AG04450 (cell line): ENCODE measurements at places on chromosomes 4 and X.
A peak's percentile ranks its signal among the peaks of the same experiment; 100 is the strongest.

DNA sequence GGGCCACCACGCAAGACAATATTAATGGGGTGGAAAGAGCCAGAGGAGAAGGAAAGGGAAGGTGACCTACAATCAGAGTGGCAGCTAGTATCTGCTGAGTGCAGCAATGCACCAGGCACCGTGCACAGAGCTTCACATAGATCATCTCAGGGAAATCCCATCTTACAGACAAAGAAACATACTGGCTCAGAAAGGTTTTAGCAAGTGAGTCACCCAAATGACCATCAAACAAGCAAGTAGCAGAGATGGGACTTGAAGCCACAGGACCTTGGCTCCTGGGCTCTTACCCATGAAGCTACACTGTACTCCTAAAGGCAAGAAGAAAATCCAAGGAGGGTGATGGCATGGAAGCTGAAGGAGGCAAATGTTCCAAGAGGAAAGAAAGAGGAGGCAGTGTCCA, 6.8 kb downstream of the ANXA5 start:
- DNase-seq, result no peak

DNA sequence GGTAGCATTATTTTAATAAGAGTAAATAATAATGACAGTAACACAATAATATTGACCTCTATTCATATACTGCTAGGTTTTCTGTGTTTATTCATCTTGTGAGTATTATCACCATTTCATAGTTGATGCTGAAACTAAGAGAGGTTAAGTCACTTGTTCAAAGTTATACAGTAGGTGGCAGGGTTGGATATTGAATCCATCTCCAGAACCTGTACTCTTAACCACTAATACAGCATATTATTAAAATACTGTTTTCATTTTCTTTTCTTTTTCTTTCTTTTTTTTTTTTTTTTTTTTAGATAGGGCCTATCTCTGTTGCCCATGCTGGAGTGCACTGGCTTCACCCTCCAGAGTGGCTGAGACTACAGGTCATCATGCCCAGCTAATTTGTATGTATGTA, 7.1 kb upstream of the ELF2 start:
- no peak for DNase-seq

- DNase-seq, result no peak
These were observed 18.6 kb downstream of the SHOX start for GRCh38 chrX:649166-649565.

DNA sequence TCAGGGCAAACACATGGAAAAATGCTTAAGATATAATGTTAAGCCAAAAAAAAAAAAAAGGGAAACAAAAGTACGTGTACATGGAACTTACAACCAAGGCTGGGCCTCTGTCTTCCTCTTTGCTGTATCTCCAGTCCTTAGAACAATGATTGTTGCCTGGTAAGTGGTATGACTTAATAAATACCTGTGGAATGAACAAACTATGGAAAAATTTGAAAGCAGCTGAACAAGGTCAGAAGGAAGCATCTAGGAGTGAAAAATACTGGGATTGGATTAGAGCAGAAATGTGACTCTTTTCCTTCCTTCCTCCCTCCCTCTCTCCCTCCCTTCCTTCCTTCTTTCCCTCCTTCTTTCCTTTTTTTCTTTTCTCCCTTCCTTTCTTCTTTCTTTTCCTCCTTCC, 54.2 kb upstream of the SMIM10 start:
- peak; percentile 21 for DNase-seq

DNA sequence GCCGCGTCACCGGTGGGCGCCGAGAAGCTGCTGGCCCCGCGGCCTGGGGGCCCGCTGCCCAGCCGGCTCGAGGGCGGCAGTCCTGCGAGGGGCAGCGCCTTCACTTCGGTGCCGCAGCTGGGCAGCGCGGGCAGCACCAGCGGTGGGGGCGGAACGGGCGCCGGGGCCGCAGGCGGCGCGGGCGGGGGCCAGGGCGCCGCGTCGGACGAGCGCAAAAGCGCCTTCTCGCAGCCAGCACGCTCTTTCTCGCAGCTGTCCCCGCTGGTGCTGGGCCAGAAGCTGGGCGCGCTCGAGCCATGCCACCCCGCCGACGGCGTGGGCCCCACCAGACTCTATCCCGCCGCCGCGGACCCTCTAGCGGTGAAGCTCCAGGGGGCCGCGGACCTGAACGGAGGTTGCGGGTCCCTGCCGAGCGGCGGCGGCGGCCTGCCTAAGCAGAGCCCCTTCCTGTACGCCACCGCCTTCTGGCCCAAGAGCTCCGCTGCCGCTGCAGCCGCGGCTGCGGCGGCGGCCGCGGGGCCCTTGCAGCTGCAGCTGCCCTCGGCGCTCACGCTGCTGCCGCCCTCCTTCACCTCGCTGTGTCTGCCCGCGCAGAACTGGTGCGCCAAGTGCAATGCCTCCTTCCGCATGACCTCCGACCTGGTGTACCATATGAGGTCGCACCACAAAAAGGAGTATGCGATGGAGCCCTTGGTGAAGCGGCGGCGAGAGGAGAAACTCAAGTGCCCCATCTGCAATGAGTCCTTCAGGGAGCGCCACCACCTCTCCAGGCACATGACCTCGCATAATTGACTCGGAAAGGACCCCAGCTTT, 5.6 kb downstream of the PRDM8 start:
- no peak for DNase-seq

- no peak for DNase-seq
These were observed 5.3 kb upstream of the GPR78 start for GRCh38 chr4:8574796-8575370.

- DNase-seq, result no peak
These were observed 804 bp upstream of the GC start for GRCh38 chr4:71784569-71785197.

DNA sequence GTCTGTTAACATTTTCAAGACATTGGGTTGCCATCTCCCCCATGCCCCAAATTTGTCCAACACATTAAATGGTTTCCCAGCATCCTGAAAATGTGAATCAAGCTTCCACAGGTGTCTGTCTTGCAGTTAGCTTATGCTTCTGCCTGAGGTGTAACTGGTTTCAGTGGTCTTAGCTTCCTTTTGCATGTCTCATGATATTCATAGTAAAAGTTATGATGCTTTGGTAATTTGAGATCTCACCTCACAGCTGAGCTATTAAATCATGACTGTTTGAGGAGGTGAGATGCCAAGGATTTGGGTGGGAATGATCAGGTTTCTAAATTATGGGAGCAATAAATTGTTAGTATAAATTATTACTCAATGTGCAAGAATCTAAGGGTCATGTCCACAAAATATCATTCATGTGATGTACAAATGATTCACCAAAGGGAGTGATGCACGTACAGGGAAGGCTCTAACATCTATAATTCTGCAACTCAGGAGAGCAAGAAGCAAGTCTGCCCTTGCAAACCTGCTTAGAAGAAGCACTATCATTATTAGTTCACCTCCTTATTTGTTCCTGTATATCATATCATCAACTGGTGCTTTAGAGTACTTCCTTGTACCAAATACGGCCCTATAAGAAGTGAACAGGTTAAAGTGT, 17.1 kb upstream of the RAI2 start:
- no peak for DNase-seq

- no peak for DNase-seq
These were observed 150.8 kb upstream of the GALNT7 start for GRCh38 chr4:173017802-173018201.

- DNase-seq, result no peak
These were observed 16.8 kb upstream of the ARSH start for GRCh38 chrX:2989565-2989964.

GRCh38 chr4:188127214-188127874, 11.9 kb upstream of the TRIML1 start:
- DNase-seq, result peak; percentile 30

DNA sequence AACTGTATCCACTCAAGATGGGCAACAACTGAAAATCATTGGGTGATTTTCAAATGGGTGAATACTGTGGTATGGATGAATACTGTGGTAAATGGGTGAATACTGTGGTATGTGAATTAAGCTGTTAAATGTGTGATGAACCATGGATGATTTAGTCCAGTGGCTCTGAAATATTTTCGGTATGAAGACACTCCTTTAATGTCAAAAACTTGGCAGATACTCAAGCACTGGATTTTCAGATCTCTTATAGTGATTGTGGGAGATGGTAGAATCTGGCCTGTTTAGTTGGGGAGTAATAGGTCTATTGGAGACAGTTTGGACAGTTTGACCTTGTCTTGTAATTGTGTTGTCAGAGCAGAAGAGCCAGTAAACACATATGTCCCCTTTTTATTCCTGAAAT, 45.7 kb downstream of the SSX7 start:
- DNase-seq, result no peak

GRCh38 chr4:73053974-73054480, 15.5 kb downstream of the COX18 start:
- no peak for DNase-seq

- no peak for DNase-seq
These were observed 5.3 kb upstream of the SAP30 start for GRCh38 chr4:173365359-173365996.

DNA sequence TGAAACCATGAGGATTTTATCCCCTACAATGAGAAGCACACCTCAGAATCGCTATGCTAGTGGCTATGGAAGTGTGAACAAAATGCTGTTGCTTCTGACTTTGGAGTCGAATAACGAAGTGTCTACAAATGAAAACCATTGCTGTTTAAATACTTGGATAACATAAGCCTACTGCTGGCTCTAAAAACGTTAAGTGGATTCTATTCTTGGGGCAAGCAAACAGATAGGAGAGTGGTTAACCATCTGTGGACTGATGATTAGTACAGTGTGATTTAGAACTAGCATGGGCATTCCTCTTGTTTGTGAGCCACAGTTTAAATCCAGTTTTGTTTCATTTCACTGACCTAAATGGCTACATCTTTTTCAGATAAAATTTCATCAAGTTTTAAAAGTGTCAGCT, 109.7 kb upstream of the PNPLA4 start:
- DNase-seq, result no peak

- no peak for DNase-seq
These were observed 208.3 kb downstream of the PALLD start for GRCh38 chr4:168705121-168705520.

GRCh38 chr4:24117975-24118374, 228.1 kb upstream of the PPARGC1A start:
- no peak for DNase-seq

DNA sequence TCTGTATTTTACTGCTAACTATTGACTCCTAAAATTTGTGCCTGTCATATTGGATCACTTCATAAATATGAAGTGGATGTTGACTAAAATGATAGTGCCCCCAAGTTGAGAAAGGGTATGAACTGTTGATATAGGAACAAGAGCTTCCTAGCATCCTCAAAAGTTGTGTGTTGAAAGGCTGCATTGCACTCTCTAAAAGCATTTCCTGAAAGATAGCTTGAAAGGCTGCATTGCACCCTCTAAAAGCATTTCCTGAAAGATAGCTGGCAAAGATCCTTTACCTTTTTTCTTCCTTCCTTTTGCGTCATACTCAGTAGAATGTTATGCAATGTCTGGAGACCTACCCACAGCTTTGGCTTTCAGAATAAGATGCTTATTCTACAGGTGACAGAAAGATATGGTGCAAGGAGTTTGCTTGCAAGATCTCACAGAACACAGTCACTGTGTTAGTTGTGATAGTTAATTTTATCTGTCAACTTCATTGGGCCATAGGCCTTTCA, 274.6 kb upstream of the GALNTL6 start:
- no peak for DNase-seq

GRCh38 chr4:75699299-75699698, 25.1 kb upstream of the USO1 start:
- no peak for DNase-seq

- DNase-seq, result no peak
These were observed 72.4 kb downstream of the DCLK2 start for GRCh38 chr4:150150629-150151062.

GRCh38 chr4:123922847-123923246, 526.3 kb downstream of the SPRY1 start:
- DNase-seq, result no peak

- DNase-seq, result no peak
These were observed 226.2 kb downstream of the STPG2 start for GRCh38 chr4:97917115-97917514.

- DNase-seq, result no peak
These were observed 254.6 kb upstream of the LDB2 start for GRCh38 chr4:17152941-17153540.

DNA sequence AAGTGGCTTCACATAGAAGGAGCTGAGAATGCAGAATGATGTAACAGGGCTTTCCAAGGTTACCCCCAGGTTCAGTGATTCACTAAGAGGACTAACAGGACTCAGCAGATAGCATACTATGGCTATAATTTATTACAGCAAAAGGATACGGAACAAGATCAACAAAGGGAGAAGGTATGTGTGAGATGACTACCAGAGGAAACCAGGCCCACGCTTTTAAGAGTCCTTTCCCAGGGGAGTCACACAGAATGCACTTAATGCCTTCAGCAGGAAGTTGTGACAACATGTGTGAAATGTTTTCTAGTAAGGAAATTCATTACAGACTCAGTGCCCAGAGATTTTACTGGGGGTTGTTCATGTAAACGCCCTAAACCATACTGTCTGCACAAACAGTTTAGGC, 373.6 kb upstream of the MAGEB2 start:
- DNase-seq, result no peak

DNA sequence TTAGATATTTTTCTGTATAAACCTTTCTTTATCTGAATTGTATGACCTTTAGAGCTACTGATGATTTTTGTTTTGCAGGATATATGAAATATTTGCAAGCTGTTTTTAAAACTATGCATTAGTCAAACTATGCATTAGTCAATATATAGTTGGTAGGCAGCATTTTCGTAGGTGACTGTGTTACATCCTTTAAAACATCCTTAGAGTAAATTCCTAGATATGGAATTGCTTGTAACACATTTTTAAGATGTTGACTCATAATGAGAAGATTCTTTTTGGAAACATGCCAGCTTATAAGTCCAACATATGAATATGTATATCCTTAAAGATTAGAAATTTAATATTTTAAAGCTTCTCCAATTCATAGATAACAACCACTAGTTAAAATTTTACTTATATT, 1768.5 kb downstream of the PCDH7 start:
- DNase-seq, result no peak

GRCh38 chrX:19331831-19332230, 11.9 kb upstream of the PDHA1 start:
- no peak for DNase-seq

DNA sequence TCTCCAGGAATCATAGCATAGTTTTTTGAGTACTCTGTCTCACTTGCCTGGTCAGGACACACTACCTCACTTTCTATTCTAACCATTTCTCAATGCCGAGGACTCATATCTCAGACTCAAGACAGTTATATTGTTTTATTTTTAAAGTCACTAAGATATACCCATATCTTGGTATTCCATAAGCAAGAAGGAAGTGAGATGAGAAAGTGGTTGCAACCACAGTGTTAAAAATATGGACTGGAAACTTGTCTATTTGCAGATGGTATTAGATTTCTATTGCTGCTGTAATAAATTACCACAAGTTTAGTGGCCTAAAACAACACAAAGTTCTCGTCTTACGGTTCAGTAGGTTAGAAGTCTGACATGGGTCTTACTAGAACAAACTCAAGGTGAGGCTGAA, 344.8 kb upstream of the MAGEB2 start:
- no peak for DNase-seq

GRCh38 chrX:8820910-8821527, 19.8 kb upstream of the FAM9A start:
- DNase-seq, result no peak

DNA sequence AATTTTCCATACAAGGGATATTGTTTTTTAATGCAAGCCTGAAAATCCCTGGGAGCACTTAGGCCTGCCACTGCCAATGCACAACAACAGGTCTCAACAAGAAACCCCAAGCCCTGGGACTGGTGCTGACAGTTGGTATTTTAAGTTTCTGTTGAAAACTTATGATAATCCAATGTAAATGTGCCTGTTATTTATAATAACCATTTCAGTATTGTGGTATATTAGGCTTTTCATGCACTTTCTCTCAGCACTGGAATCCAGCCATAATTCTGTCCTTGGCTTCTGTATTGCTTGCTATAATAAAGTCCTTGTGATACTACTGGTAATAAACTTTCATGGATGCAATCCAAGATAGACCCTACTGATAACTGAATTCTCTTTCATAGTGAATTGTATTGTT, 218.9 kb downstream of the PCDH7 start:
- no peak for DNase-seq
